ENCODE measurements at places on chromosomes 12 and 14. TPM values are rescaled to one million over a fixed set of nuclear protein-coding genes. Genes with fewer than 3 reads are reported as not detected.

GRCh38 chr14:54116972-54117371 is 160.3 kb upstream of the BMP4 start:
- no peak for ATAC-seq

DNA sequence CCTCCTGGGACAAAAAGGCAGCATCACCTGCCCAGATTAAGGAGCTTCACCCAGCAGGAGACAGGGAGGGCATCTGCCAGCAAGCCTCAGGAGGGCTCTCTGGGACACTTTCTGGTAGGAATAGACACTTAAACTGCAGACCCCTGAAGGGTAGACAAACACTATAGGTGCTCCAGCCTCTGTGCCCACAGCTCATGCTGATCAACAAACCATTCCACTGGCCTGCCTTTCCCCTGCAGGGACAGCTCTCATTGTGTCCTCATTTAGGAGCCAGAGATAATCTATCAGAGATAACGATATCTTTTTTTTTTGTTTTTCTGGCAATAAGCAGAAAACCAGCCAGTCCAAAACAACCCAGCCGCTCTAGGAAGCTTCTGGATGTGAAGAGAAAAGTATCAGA is 251.8 kb upstream of the CCDC196 start:
- ATAC-seq: no peak

DNA sequence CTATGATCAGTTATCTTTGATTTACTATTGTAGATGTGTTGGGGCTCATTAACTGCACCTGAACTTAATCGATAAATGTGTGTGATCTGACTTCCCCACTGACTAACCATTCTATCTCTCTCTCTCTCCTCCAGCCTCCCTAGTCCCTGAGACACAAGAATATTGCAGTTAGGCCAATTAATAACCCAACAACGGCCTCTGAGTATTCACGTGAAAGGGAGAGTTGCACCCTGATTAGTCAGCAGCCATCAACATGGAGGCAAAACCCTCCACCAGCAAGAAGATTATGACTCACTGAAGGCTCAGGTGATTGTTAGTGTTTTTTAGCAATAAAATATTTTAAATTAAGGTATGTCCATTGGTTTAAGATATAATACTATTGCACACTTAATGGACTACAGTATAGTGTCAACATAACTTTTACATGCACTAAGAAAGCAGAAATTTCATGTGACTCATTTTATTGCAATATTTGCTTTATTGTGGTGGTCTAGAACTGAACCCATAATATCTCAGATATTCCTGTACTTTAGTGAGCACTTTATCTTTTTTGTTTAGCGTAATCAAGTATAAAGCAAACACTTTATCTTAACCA is 77.1 kb upstream of the PTGDR start:
- ATAC-seq: no peak

GRCh38 chr12:52984136-52984535 is 22.1 kb upstream of the EIF4B start:
- no peak for ATAC-seq

DNA sequence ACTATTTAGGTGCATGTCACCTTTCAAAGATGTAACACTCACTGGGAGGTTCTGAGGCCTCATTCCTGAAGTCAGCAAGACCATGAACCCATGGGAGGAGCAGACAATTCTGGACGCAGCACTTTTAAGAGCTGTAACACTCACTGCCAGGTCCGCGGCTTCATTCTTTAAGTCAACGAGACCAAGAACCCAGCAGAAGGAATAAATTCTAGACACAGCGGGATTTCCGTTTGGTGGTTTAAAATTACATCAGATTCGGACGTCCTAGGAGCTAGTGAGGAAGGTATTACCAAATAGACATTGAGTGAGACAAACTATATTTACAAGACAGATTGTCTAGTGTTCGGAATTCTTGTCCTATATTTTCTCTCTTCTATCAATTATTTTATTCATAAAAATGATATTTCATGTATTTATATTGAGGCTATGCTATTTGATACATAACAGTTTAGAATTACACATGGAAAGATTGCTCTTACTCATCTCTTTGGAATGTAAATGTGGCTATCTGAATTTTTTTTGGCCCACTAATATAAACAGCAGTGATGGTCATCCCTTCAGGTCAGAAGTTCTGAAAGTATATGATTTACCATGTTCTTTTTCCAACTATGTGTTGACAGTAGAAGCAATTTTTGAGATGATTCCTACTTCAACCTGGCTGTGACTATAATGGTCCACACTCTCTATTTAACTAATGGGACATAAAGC is 1973.0 kb upstream of the FLRT2 start:
- ATAC-seq: no peak

The BEST3 gene
- total RNA-seq: not detected

The KRT1 gene
- total RNA-seq: not detected

DNA sequence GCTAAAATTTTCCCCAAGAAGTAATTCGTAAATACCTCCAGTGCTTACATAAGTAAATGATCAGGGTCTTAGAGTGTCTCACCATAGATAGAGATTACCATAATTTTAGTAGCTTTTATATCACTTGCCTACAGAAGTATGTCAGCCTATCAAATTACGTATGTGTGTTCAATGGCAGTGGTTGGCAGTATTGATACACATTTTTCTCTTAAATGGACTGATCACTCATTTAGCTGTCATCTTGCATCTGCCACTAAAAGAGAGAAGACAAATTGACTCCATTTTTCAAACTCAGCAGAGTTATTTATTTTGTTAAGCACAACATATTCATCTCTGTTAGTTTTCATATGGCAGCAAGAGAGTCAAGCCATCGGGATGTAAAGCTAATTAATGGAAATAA is 413.1 kb upstream of the CLEC14A start:
- no peak for ATAC-seq

DNA sequence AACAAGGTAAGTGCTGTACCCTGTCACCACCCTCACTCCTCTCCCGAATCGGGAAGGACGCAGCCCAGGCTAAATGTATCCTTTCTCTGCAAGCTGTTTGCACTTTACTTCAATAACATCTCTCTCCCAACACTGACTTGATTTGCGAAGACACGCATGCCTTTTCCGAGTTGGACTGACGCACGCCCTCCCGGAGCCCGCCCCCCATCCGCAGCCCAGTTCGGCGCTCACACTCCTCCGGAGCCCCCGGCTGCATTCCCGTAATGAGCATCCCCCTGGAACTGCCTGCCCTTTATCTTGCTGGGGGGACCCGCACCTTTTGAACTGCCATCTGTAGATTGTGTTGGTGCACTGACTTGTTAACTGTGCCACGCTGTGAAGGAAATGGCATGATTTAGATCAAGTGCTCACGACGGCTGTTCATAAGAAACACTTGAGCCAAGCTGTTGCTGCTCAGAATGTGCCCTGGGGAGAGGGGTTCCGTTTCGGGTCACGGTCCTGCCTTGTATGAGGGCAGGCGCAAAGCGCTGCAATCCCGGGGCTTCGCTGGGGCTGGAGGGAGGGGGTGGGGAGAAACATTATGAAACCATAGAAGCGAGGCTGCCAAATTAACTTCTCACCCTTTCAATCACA is 176.6 kb upstream of the CDKN3 start:
- no peak for ATAC-seq

The NID2 gene
- not detected for total RNA-seq

GRCh38 chr12:78636231-78636855 is 228.2 kb upstream of the SYT1 start:
- ATAC-seq: no peak

All from activated T-helper 17 cell treated with anti-CD3 and anti-CD28 coated beads, Interleukin-2, amount 50 U/mL, for 72 hours (primary cell).